ENCODE measurements at places on chromosomes 1 and 21. TPM values are rescaled to one million over a fixed set of nuclear protein-coding genes. Genes with fewer than 3 reads are reported as not detected.

Gene SLC45A1
- not detected for total RNA-seq

Gene CLCA2
- total RNA-seq = not detected

Gene PRAMEF14
- not detected for total RNA-seq

Gene EFCAB14
- 36.9 TPM for total RNA-seq

Gene FCER1G
- 42.0 TPM for total RNA-seq

Gene SUMO3
- 33.2 TPM for total RNA-seq

Gene GPR3
- total RNA-seq = not detected

Gene TMEM81
- 1.3 TPM for total RNA-seq

Gene C2CD4D
- total RNA-seq = 2.6 TPM

Gene NUP210L
- total RNA-seq = not detected

Gene TNFAIP8L2
- 0.99 TPM for total RNA-seq

Gene ENSA
- 64.6 TPM for total RNA-seq

Gene ZBTB17
- 28.8 TPM for total RNA-seq

Gene PTPN7
- 3.6 TPM for total RNA-seq

Gene B4GALT2
- total RNA-seq = 29.3 TPM

- no peak overlapping the region for H3K27ac ChIP-seq
- no peaks in the 10 kb centered on the region for H3K36me3 ChIP-seq
- DNase-seq = no peak
- no peaks in the 10 kb centered on the region for H3K27me3 ChIP-seq
Measured at GRCh38 chr1:188826800-188827199, 1650.9 kb downstream of the BRINP3 start.

- no peaks in the 10 kb centered on the region for H3K36me3 ChIP-seq
- DNase-seq = no peak
- no peaks in the 10 kb centered on the region for H3K27me3 ChIP-seq
- no peaks in the 10 kb centered on the region for H3K4me1 ChIP-seq
Measured at GRCh38 chr1:167305059-167305705, 84.5 kb downstream of the POU2F1 start.

DNA sequence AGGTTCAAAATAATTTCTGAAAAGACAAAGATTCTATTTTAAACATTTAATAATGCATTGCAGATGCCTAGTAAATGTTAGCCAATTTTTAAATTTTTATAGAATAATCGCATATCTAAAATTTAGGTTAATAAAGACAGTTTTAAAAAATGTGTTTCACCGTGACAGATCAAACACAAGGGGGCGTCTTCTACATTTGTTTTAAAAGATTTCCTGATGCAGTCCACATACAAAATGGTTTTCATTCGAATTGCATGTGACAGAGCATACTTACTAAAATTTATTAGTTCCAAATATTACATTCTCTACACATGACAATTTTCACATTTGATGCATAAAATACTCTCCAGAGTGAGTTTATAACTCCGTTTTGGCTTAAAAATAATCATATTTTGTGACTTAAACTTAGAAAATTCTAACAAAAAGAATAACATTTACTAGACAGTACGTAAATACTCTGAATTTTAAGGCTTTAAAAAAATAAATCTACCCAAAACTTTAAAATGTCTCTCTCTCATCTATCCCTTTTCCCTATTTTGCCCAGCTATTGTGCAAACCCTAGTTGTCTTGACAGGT lies 75.5 kb downstream of the ADAMTS1 start:
- no peaks in the 10 kb centered on the region for H3K4me1 ChIP-seq
- no peaks in the 10 kb centered on the region for H3K27me3 ChIP-seq
- H3K4me3 ChIP-seq = no peak overlapping the region
- DNase-seq = no peak
- no peaks in the 10 kb centered on the region for H3K36me3 ChIP-seq

DNA sequence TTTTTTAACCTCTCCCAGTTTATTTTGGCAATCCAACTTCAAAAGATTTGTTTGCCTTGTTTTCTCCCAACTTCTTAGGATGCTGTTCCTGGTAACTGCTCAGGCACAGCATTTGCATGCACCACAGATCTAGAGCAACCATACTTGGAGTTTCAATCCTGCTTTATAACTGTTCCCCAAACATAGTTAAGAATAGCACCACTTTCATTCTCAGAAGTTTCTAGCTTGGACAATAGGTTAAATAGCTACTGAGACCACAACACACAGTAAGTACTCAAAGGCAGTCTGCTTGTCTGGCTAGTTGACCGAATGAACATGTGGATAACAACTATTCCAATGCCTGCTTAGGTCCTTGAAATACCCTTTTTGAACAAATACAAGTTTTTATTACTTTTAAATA lies 76.8 kb downstream of the FOXJ3 start:
- no peaks in the 10 kb centered on the region for H3K36me3 ChIP-seq
- H3K4me1 ChIP-seq = peaks cover 30% of the 10 kb centered on the region
- H3K4me3 ChIP-seq = no peak overlapping the region
- no peak overlapping the region for H3K27ac ChIP-seq

DNA sequence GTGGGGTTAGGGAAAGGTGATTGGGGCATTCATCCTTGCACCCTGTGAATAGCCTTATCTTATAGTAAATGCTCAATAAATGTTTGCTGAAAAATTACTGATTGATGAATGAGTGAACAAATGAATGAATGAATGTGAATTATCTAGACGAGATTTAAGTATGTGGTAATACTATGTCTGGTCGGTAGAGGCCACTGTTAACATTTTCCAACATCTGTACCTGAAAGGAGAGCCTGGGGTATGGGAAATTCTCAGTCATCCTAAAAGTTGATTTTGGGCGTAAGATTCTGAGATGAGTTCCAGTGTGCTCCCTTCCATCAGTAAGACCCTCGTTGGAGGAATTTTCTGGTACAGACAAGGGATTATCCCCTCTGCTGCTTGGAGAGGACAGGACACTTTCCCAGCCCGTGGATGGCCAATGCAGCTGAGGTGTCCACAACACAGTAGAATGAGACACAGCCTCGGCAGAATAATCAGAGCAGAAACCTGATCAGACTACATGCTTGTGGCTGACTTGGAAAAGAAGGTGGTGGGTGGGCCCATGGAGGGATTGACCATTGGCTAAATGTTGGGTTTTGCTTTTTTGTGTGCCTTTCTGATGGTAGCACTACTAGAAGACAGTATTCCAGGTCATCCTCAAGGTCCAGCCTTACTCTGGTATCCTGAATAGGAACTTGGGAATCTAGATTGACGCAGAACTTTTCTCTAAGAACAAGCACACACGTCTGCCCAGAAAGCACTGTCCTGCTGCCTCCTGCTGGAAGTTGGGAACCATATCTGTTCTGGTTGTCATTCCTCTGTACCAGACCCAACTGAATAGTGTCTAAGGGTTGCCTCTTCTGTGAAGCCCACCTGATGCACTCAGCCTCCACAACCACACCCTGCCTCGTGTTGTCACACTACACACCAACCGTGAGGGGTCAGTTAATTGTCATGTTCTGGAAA lies 262.0 kb downstream of the TNR start:
- H3K4me1 ChIP-seq = no peaks in the 10 kb centered on the region
- H3K4me3 ChIP-seq = no peak overlapping the region
- no peaks in the 10 kb centered on the region for H3K36me3 ChIP-seq
- no peak for DNase-seq
- no peaks in the 10 kb centered on the region for H3K27me3 ChIP-seq
- no peak overlapping the region for H3K27ac ChIP-seq

- no peak for DNase-seq
- H3K27me3 ChIP-seq = no peaks in the 10 kb centered on the region
- no peaks in the 10 kb centered on the region for H3K36me3 ChIP-seq
- H3K4me1 ChIP-seq = no peaks in the 10 kb centered on the region
Measured at GRCh38 chr1:246428542-246429308, 78.4 kb downstream of the SMYD3 start.

- no peaks in the 10 kb centered on the region for H3K36me3 ChIP-seq
- peak overlapping the region; percentile 4 for H3K27ac ChIP-seq
- DNase-seq = no peak
- peaks cover 71% of the 10 kb centered on the region for H3K4me1 ChIP-seq
Measured at GRCh38 chr1:18932387-18932786, 24.1 kb downstream of the IFFO2 start.

DNA sequence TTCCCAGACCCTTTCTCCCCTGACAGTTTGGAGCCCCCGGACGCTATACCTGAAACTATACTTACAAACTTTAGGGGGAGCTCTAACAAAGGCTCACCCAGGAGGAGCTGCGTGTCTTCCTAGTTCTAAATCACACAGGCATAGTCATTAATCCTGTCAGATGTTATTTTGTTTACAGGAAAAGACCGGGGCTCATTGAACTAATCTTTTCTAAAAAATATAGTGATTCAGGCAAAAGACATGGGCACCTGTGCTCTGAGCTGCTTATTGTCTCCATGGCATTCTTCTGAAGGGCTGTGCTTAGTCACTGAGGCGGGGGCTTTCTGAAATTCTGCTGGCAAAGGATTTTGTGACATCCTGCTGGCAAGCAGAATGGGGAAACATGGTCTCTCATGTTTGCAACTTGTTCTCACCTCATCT lies 1577.0 kb downstream of the NCAM2 start:
- no peak overlapping the region for H3K27ac ChIP-seq
- no peaks in the 10 kb centered on the region for H3K4me1 ChIP-seq
- no peaks in the 10 kb centered on the region for H3K36me3 ChIP-seq
- DNase-seq = no peak

GRCh38 chr1:106534612-106535011 lies 521.9 kb upstream of the PRMT6 start:
- DNase-seq = no peak
- no peaks in the 10 kb centered on the region for H3K27me3 ChIP-seq
- no peak overlapping the region for H3K27ac ChIP-seq

GRCh38 chr21:34969423-34970166 lies 79.5 kb downstream of the RUNX1 start:
- H3K36me3 ChIP-seq = no peaks in the 10 kb centered on the region
- no peaks in the 10 kb centered on the region for H3K4me1 ChIP-seq
- H3K27ac ChIP-seq = no peak overlapping the region
- no peak for DNase-seq

GRCh38 chr1:182762536-182762935 lies 27.0 kb upstream of the NPL start:
- no peaks in the 10 kb centered on the region for H3K4me1 ChIP-seq
- H3K27ac ChIP-seq = no peak overlapping the region
- H3K27me3 ChIP-seq = no peaks in the 10 kb centered on the region

- H3K4me1 ChIP-seq = no peaks in the 10 kb centered on the region
- H3K4me3 ChIP-seq = no peak overlapping the region
- DNase-seq = no peak
- no peaks in the 10 kb centered on the region for H3K36me3 ChIP-seq
- no peak overlapping the region for H3K27ac ChIP-seq
Measured at GRCh38 chr1:119225831-119226230, 85.4 kb upstream of the WARS2 start.

- peaks cover 9% of the 10 kb centered on the region for H3K4me1 ChIP-seq
- DNase-seq = no peak
Measured at GRCh38 chr1:167993720-167994119, 56.8 kb upstream of the MPC2 start.

DNA sequence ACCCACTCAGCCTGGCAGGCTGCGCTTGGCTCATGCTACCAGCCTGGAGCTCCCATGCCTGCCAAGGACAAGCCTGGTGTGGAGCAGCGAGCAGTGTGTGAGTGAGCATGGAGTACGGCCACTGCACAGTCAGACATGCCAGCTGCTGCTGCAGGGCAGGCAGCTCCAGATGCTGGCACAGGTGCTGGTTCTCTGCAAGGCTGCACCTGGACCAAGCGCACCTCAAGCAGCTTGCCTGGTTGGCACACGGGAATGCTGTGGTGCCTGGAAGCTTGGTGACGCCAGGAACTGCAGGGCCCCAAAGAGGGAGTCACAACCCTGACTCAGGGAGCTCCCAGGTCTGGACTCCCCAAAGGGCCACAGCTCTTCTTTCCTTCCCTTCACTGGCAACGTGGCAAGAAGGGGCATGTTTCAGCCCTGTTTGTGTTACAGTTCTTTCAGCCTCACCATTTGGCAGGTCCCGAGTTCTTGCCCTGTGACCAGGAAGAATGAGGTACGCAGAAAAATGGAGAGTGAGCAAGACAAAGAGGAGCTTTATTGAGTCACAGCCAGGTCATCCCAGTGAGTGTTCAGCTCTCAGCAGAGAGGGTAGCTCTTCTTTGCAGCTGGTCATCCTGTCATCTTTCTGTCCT lies 26.1 kb downstream of the ACOT7 start:
- peak; percentile 37 for DNase-seq
- H3K4me3 ChIP-seq = no peak overlapping the region
- H3K27ac ChIP-seq = no peak overlapping the region
- H3K4me1 ChIP-seq = peaks cover 3% of the 10 kb centered on the region

- no peak overlapping the region for H3K27ac ChIP-seq
- no peak overlapping the region for H3K4me3 ChIP-seq
- DNase-seq = no peak
- H3K4me1 ChIP-seq = peaks cover 21% of the 10 kb centered on the region
Measured at GRCh38 chr1:8204826-8205225, 113.1 kb upstream of the SLC45A1 start.

DNA sequence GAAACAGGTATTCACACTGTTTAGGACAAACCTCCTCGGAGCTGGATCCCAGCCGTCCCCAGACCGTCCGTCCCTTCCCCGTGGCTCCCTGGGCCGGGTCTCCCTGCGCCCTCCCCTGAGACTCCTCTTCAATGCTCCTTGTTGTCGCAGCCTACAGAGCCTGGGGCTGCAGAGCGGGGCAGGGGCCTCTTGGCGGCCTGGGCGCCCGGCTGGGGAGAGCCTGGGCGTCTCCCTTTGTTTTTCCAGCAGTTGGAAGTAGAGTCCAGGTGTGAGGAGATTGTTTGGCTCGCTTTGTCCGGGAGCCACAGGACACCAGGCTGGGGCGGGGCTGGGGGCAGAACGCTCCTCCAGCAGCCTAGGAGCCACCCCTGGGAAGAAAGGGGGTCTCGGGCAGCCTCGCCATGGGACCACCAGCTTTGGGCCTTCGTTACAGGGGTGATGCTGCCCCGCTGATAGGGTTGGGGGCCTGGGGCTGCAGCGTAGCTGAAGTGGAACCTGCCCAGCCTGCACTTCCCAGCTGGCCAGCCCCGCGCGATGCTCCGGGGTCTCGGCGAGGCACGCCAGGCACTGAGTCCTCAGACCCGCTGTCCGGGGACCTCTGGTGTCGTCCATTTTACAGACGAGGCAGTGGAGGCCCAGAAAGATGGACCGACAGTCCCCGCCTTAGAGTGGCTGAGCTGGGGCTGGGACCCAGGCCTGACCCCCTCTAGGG lies 66.9 kb downstream of the PRDM16 start:
- no peak for DNase-seq
- peaks cover 63% of the 10 kb centered on the region for H3K4me1 ChIP-seq
- H3K27ac ChIP-seq = peak overlapping the region; percentile 78
- H3K4me3 ChIP-seq = no peak overlapping the region

GRCh38 chr1:35557118-35557610 lies at the start of gene KIAA0319L:
KIAA0319L (minus strand) TSS chr1:35557403; CDS start chr1:35554491, 2,912 bp downstream.
- H3K4me1 ChIP-seq = peaks cover 73% of the 10 kb centered on the region
- H3K27ac ChIP-seq = peak within 1 kb of the TSS; percentile 97
- H3K27me3 ChIP-seq = no peaks in the 10 kb centered on the region
- no peaks in the 10 kb centered on the region for H3K36me3 ChIP-seq

GRCh38 chr1:219223496-219223895 lies 49.8 kb downstream of the LYPLAL1 start:
- DNase-seq = no peak
- H3K36me3 ChIP-seq = no peaks in the 10 kb centered on the region
- H3K27ac ChIP-seq = no peak overlapping the region

- H3K4me3 ChIP-seq = no peak overlapping the region
- no peak overlapping the region for H3K27ac ChIP-seq
- no peaks in the 10 kb centered on the region for H3K27me3 ChIP-seq
Measured at GRCh38 chr1:244296447-244296846, 155.3 kb downstream of the ADSS2 start.

GRCh38 chr1:75796376-75797272 lies at the start of gene MSH4:
MSH4 (plus strand) TSS chr1:75796882; CDS start chr1:75796986, 104 bp downstream.
- H3K36me3 ChIP-seq = peaks cover 16% of the 10 kb centered on the region
- H3K4me3 ChIP-seq = no peak within 1 kb of the TSS

Data from body of pancreas (tissue), 4 donors.